ENCODE measurements at places on chromosomes 3 and 15.

- no peak for DNase-seq
These were observed 5.4 kb downstream of the VWA5B2 start for GRCh38 chr3:184234671-184235380.

DNA sequence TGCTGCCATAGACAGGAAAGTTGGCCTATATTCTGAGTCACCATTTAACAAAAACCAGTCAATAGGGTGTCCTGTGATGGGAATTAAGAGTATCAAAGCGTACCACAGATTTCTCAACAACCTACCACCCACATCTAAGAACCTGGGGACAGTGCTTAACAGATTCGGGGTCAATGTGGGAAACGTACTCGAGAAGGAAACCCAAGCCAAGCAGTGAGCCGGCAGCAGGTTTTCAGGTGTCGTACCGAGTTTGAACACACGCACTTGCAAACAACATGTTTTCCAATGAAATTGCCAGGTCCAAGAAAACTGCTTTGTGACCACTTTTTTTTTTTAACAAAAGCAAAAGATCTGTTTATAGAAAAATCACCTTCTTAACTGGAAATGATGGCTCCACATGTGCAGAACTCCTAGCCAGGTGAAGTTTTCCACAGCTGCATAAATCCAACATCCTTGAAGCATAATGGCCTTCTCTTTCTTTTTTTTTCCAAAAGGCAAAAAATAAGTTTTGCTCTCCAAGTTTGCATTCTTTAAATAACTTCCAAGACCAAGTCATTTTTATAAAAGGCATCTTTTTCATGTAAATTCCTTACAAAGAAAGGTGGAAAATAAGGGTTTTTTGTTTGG, 45.7 kb downstream of the ADAMTS17 start:
- no peak for DNase-seq

GRCh38 chr15:101539930-101540329, 50.4 kb upstream of the PCSK6 start:
- DNase-seq = no peak

DNA sequence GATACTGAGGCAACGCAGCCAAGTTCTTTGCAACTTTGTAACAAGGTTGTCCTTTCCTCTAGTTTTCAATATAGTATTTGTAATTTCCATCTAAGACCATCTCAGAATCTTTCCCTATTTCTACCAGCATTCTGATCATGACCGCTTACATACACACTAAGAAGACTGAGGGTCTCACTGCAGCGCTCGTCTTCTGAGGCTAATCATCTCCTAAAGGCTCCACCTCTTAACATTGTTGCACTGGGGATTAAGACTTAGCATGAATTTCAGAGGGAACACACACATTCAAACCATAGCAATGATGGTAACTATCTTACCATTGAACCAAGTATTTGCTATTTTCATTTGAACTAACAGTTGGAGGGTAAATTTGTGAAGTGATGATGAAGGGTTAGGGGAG, 463.3 kb upstream of the CCDC54 start:
- no peak for DNase-seq

DNA sequence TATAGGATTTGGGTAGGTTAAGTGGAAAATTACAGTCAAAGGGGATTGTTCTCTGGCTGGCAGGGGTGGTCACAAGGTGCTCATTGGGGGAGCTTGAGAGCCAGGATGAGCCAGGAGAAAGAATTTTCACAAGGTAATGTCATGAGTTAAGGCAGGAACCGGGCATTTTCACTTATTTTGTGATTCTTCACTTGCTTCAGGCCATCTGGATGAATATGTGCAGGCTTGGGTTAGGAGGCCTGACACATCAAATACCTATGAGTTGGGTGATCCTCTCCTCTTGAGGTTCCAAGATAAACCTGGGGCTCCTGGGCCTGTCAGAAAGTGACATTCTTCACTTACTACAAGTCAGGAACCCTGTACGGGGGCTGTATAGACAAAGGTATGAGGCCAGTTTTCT, 68.7 kb downstream of the CD200 start:
- DNase-seq = no peak

DNA sequence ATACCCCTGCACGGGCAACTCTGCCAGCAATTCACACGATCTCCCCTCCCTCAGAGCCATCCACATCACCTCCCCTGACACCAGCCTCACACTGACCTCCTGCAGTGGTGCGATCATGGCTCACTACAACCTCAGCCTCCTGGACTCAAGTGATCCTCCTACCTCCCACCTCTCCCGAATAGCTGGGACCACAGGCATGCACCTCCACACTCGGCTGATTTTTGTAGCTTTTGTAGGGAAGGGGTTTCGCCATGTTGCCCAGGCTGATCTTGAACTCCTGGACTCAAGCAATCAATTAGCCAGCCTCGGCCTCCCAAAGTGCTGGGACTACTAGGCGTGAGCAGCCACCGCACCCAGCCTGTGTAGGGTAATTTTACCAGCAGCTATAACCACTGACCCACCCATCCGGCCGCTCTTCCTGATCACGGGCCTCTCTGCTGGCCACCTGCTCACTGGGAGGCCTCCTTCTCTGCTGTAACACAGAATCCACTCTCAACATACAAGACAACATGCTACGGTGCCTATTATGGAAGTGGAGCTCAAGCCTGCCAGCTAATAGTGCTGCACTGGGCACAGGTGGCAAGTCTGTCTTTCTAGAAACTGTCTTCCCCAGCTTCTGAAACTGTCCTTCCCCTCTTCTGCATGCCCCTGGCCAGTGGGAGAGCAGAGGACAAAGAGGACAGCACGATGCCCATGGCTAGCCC, 4.6 kb downstream of the GP9 start:
- DNase-seq = no peak

DNA sequence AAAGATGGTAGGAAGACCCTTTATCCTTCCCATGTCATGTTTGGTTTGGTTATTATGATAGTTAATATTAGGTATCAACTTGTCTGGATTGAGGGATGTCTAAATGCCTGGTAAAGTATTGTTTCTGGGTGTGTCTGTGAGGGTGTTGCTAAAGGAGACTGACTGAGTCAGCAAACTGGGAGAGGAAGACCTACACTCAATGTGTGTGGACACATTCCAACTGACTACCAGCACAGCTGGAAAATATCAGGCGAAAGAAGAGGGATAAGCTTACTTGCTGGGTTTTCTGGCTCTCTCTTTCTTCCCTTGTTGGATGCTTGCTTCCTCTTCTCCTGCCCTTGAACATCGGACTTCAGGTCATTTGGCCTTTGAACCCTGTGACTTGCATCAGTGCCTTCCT, 1227.6 kb upstream of the EPHA6 start:
- DNase-seq = no peak

DNA sequence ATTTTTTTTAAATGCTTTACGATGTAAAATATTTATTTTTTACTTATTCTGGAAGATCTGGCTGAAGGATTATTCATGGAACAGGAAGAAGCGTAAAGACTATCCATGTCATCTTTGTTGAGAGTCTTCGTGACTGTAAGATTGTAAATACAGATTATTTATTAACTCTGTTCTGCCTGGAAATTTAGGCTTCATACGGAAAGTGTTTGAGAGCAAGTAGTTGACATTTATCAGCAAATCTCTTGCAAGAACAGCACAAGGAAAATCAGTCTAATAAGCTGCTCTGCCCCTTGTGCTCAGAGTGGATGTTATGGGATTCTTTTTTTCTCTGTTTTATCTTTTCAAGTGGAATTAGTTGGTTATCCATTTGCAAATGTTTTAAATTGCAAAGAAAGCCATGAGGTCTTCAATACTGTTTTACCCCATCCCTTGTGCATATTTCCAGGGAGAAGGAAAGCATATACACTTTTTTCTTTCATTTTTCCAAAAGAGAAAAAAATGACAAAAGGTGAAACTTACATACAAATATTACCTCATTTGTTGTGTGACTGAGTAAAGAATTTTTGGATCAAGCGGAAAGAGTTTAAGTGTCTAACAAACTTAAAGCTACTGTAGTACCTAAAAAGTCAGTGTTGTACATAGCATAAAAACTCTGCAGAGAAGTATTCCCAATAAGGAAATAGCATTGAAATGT, 15.6 kb downstream of the THBS1 start:
- DNase-seq = no peak

GRCh38 chr3:5504135-5504534, 316.6 kb downstream of the EDEM1 start:
- DNase-seq = no peak

- no peak for DNase-seq
These were observed 248.6 kb upstream of the SLITRK3 start for GRCh38 chr3:165444745-165445144.

- DNase-seq = no peak
These were observed 34.9 kb downstream of the CYP19A1 start for GRCh38 chr15:51303462-51303980.

GRCh38 chr3:64460877-64461276, 226.9 kb downstream of the ADAMTS9 start:
- DNase-seq = no peak

- no peak for DNase-seq
These were observed 59.9 kb downstream of the ARHGEF26 start for GRCh38 chr3:154180836-154181691.

- DNase-seq = no peak
These were observed 16.5 kb downstream of the SLC51A start for GRCh38 chr3:196232882-196233251.

- no peak for DNase-seq
These were observed 2.7 kb downstream of the RYR3 start for GRCh38 chr15:33313491-33313890.

DNA sequence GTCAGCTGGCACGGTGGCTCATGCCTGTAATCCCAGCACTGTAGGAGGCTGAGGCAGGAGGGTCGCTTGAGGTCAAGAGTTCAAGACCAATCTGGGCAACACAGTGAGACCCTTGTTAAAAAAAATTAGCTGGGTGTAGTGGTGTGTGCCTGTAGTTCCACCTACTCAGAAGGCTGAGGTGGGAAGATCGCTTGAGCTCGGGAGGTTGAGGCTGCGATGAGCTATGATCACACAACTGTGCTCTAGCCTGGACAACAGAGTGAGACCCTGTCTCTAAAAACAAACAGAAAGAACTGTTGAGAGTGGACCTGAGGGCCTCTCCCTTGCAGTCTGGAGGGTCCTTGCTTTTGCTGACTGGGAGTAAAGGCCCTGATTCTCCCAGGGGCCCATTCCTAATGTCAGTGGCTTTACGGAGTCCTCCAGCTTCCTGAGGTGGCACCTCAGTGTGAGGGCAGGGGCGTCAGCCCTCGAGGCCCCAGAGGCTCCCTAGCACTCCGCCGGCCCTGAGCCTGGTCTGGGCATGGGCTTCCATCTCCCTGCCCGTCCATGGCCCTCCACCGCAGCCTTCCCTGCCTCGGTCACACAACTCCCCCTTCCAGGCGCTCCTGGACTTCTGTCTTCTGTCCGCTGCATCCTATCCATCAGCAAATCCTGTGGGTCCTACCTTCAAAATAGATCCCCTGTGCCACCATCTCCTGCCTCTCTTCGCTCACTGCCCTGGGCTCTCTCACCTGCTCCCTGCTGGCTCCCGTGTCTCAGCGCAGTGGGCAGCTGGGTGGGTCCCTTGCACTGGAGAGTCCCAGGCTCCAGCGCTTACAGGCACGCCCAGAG, 19.0 kb downstream of the FBLN2 start:
- DNase-seq = no peak

GRCh38 chr3:33790091-33790490, 8.3 kb upstream of the PDCD6IP start:
- DNase-seq = no peak

DNA sequence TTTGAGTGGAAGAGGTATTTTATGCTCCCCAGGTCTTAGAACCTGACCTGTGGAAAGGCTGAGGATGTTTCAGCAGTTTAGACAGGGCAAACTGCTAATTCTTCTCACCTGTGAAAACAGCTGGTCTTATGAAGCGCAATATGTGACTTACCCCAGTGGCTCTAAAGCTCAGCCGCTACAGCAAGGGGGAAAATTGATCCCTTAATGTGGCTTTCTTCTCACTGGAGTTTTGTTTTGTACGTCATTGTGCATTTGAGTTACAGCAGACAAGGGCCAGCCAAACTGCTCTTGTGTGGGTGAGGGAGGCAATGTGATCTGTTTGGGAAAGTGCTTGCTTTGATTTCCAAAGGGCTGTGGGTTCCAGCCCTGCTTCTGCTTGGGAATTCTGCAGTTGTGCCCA, 293.4 kb upstream of the LRRFIP2 start:
- DNase-seq = no peak

GRCh38 chr3:32340611-32341365, 50.9 kb upstream of the CMTM7 start:
- DNase-seq = no peak

- DNase-seq = no peak
These were observed 57.3 kb downstream of the THRB start for GRCh38 chr3:24437326-24437725.

- no peak for DNase-seq
These were observed 42.1 kb downstream of the RBP2 start for GRCh38 chr3:139434228-139434627.
